OCI-M1 (cell line): ENCODE measurements at places on chromosomes 12 and 14.

GRCh38 chr14:93984070-93984469, 7.7 kb upstream of the ASB2 start:
- no peak for DNase-seq

- DNase-seq, result no peak
Measured at GRCh38 chr14:23300687-23301223, 1.9 kb downstream of the PPP1R3E start.

DNA sequence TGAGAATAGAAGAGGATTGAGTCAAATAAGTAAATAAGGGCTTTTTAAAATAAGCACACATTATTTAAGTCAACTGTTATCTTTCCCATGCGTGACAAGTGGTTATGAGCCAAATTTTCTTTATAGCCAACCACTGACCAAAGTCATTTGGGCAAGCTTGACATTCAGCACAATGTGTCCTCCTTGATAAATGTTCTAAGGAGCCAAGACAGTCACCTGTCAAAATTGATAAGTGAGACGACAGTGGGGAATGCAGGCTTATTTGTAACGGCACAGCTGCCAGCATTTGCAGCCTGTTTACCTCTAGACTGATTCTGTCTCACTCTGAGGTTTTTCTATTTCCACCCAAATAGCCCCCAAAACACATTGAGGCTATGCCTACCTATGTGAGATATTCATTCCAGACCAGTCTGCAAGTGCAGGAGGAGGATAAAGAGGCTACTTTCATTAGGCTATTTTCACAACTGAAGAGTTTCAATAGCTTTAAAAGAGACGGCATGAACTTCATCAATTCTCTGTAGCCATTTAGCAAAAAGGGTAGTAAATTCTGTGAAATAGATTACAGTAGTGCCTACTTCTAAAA, 339.5 kb downstream of the PDZRN4 start:
- peak; percentile 96 for DNase-seq

- no peak for DNase-seq
Measured at GRCh38 chr12:61530456-61530855, 729.7 kb upstream of the USP15 start.

DNA sequence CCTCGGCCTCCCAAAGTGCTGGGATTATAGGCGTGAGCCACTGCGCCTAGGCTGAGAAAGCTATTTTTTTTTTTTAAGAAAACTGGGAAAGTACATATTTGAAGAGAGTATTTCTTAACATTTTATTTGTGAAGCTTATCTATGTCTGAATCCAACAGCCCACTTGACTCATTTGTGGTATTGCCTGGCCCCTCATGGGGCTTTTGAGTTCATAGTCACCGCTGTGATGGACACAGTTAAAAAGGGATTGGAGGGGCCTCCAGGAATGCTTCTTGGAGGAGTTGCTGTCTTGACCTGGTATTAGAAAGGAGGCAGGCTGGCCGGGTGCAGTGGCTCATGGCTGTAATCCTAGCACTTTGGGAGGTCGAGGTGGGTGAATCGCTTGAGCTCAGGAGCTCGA, 26.5 kb downstream of the BCL7A start:
- DNase-seq, result no peak

DNA sequence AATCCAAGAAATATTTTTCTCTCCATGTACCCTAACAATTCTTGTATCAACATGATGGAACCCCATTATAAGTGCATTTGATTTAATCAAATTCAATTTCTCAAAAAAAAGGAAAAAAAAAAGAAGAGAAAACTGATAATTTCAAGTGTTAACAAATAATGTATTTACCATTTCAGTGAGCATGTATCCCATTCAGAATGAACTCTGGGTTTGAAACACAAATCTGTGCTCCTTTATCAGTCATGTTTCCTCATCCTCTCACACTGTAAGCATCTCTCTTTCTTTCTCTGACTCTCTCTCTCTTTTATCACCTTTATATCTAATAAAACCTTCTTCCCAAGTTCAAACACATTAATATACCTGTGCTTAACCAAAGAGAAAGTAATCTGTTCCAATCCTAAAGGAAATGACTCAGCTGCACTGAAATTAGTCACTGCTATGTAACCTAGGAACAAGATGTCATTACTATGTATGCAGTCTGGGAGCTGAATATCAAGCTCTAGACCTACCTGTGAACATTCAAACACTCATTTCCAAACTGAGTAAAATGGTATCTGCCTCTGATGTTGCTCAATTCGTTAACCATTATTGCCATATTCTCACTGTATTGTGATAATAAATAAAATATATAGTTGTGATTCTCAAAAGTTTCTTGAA, 135.0 kb upstream of the LRIG3 start:
- DNase-seq, result no peak

- DNase-seq, result no peak
Measured at GRCh38 chr14:26528415-26529182, 69.2 kb downstream of the NOVA1 start.

DNA sequence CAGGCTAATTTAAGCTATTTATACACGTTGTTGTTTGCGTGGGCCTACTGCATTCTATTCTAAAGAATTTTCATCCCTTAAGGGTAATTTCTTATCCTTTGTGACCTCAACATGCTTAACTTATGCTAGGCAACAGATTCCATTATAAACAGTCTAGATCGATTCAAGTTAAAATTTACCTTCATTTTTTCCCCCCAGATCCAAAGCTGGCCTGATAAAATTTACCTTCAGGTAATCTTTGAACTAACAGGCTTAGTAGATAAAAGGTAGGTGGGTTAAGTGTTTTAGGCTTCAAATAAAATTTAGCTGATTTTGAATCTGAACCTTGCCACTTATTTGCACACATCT, 389 bp upstream of the CCNB1IP1 start:
- DNase-seq, result no peak
